ENCODE measurements at places on chromosomes 1 and 21.
A peak's percentile ranks its signal among the peaks of the same experiment; 100 is the strongest.

GRCh38 chr1:235045921-235046601 is 82.6 kb downstream of the TOMM20 start:
- no peak for DNase-seq

- no peak for DNase-seq
Observed at GRCh38 chr1:33736496-33736895, 127.4 kb upstream of the HMGB4 start.

- peak; percentile 33 for DNase-seq
Observed at GRCh38 chr1:156204686-156205085, 8.1 kb upstream of the PMF1 start.

GRCh38 chr1:212669102-212669501 is 30.5 kb downstream of the BATF3 start:
- peak; percentile 75 for DNase-seq

DNA sequence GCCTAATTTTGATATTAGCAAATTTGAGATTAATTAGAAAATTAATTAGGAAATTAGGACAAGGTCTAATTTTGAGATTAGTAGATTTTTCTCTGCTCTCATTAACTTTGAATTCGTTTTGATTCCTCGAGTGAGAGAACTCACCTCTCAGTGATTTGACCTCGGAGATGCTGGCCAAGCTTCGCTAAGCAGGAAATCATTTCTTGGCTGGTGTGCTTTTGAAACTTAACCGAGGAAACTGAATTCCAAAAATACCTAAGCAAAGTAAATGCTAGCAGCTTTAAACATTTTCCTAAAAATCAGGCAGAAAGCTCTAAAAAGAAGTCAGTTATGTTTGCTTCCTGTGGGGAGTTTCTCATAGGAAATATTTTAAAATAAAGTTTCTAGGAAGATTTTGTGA is 34.9 kb downstream of the CDC14A start:
- no peak for DNase-seq

DNA sequence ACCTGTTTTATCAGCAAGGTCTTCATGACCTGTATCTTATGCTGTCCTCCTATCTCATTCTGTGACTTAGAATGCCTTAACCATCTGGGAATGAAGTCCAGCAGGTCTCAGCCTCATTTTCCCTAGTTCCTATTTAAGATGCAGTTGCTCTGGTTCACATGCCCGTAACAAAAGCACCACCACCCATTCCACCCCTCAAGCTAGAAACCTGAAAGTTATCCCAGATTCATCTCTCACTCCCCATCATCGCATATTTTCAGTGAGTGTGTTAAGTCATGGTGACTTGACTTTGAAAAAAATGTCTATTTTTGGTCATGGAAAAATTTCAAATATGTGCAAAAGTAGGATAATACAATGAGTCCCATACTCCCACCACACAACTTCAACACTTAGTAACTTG is 11.7 kb downstream of the HMGN2 start:
- no peak for DNase-seq

DNA sequence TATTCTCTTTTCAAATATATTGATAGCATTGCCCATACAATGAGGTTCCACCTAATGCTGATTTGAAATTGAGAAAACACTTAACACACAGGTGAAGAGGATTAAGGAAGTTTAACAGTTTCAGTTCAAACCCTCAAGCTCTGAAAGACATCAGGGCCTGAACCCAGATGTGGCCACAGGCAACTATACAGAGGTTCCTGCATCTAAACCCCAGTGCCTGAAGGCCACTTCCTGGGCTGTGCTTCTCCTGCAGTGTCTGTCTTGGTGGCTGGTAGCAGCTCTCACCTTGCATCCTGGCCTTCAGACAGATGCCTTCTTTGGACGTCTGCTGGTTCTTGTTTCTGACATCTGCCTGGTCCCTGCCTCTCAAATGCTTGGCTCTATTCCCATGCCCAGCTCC is 25.1 kb upstream of the NGF start:
- no peak for DNase-seq

- DNase-seq = no peak
Observed at GRCh38 chr1:248926401-248927182, 20.6 kb downstream of the PGBD2 start.

All from mesenteric fat pad (tissue), 1 donor.